ENCODE measurements at places on chromosomes 6 and 20.

DNA sequence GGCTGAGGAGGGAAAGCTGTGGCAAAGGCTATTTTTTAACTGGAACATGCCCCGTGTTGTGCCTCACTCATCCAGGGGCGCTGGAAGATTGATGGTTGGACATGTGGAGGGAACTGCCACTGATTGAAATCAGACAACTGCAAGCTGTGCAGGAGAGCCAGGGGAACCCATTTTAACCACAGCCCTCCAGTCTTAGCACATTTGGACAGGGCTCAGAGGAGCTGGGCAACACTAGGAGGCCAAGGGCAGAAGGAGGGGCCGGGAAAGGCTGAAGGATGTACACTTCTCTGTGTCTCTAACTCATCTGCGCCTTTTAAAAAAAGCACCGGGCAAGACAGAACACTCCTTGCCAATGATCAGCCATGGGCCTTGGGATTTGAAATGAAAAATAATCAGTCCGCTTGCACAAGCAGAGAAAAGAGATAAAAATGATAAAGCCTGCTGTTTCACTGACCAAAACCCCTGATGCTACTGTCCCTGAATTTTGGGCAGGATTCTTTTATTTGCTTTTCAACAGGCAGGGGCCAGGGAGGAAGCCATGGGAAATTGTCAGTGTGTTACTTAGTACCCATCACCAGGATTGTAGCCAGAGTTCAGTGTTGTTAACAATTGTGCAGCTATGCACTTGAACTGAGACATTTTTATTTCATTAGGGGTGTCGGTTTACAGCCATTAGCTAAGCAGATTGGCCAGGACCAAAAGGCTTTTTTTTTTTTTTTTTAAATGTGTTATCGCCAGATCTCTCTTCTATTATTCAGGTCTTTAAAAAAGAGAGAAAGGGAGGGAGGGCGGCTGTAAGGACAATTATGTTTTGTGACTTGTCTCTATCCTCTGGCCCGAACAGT lies 109.3 kb upstream of the EYA4 start:
- DNase-seq = no peak

- DNase-seq = no peak
Observed at GRCh38 chr6:14408446-14408845, 290.9 kb downstream of the CD83 start.

GRCh38 chr6:106747139-106747538 lies 117.8 kb downstream of the QRSL1 start:
- no peak for DNase-seq

GRCh38 chr20:32582659-32583580 lies 2.2 kb downstream of the NOL4L start:
- DNase-seq = no peak

DNA sequence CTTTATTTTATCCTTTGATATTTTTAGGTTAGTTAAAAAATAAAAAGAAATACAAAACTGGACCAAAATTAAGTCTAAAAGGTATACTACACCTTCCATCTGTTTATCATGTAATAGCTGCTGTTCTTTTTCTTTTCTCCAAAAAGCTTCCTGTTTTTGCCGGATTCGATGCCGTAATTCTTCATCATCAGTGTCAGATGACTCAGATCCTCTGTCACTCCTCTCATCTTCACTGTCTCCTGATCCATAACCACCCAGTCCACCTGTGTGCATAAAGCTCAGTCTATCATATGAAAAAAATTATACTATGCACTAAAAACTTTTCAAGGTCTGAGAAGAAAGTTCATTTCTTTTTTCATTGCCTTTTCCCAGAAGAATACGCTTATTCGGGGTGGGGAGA lies 8.5 kb upstream of the COQ3 start:
- no peak for DNase-seq

- DNase-seq = no peak
Observed at GRCh38 chr6:130457605-130458004, 91.8 kb downstream of the TMEM200A start.

DNA sequence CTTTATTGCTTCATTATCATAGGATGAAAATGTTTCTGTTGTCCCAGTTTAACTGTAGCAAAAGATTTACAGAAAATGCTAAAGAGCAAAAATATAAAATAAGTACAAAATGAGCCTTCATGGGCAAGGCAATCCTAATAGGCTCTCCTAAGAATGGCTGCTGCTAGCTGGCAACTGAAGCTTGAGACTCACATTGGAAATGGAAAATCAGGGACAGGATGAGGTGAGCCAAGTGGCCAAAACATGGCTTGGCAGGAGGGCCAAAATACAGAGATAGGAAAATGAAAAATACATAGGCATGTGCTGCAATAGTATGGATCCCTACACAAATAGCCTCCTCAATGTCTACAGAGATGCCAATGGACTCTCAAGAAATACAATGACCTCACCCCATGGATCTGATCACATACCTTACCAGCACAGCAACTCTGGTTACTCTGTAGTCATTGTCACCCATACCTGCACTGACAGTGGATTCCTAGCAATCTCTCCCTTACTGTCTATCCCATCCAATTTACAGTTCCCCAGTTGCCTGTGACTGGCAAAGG lies 105.4 kb downstream of the DST start:
- no peak for DNase-seq

Measured in AG04450 (cell line).